ENCODE measurements at places on chromosomes 5 and 9. TPM values are rescaled to one million over a fixed set of nuclear protein-coding genes. Genes with fewer than 3 reads are reported as not detected.

The SELENOP gene
- polyA plus RNA-seq: 175 TPM

The FOXD4 gene
- polyA plus RNA-seq: 0.06 TPM

The TMEM252 gene
- polyA plus RNA-seq: not detected

The PTBP3 gene
- polyA plus RNA-seq: 28.7 TPM

The HACD4 gene
- polyA plus RNA-seq: 27.1 TPM

The PCDHGC4 gene
- 0.48 TPM for polyA plus RNA-seq

The MAMDC2 gene
- 14.4 TPM for polyA plus RNA-seq

The CDX1 gene
- 0.09 TPM for polyA plus RNA-seq

The CLIC3 gene
- polyA plus RNA-seq: 1.5 TPM

The KCNN2 gene
- polyA plus RNA-seq: 0.08 TPM

The CD14 gene
- 0.45 TPM for polyA plus RNA-seq

The ECM2 gene
- polyA plus RNA-seq: 2.3 TPM

The DMRT1 gene
- polyA plus RNA-seq: not detected

GRCh38 chr9:3181049-3181953 lies 337.4 kb upstream of the PUM3 start:
- DNase-seq: peak; percentile 18

DNA sequence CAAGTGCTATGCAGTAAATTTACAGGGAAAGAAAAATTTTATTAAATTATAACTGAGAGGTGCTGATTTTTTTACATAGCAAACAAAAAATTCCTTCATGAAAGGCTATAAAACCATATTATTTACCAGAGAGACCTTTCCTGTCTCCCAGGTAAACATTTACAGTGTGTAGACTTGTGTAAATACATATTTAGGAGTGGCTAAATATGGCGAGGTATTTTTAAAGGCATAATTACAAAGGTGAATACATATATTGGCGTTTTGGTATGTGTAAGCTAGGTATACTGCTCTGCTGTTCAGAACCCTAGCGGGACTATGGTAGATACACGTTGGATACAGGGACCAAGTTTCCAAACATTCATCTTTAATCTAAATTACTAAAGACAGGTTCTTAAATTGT lies 170.6 kb upstream of the MEF2C start:
- no peak for DNase-seq

- no peak for DNase-seq
Observed at GRCh38 chr5:140365941-140366340, 5.9 kb downstream of the SLC4A9 start.

DNA sequence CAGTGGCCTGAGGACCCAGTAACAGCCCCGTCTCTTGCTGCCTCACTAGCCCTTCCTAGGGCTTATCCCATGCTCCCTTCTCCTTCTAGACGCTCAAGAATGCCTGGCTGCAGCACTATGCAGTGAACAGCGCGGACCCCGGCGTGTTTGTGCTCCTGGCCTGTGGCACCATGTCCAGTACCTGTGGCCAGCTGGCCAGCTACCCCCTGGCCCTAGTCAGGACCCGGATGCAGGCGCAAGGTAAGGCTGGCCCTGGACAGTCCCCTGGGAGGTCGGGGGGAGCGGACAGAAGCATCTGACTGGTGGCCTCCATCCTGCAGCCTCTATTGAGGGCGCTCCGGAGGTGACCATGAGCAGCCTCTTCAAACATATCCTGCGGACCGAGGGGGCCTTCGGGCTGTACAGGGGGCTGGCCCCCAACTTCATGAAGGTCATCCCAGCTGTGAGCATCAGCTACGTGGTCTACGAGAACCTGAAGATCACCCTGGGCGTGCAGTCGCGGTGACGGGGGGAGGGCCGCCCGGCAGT lies 20.5 kb downstream of the PTGES2 start:
- DNase-seq: no peak

GRCh38 chr5:77851176-77852067 lies 75.3 kb upstream of the TBCA start:
- DNase-seq: peak; percentile 53

DNA sequence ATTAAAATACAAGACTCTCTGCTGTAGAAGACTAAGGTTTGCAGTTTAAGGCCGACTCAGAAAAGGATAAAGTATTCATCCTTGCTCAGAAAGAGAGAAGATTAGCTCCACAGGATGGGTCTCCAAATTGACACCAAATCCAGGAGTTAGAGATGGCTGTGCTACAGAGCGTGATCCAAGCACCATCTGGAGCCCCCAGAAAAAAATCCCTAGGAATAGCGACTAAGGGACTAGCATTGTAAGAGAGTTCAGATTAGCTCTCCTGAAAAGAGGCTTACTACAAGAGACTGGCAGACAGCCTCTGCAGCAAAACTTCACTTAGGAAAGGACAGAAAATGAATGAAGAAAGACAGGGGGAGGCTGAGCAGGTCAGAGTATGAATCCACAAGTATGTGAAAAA lies 3.7 kb downstream of the SIL1 start:
- no peak for DNase-seq

DNA sequence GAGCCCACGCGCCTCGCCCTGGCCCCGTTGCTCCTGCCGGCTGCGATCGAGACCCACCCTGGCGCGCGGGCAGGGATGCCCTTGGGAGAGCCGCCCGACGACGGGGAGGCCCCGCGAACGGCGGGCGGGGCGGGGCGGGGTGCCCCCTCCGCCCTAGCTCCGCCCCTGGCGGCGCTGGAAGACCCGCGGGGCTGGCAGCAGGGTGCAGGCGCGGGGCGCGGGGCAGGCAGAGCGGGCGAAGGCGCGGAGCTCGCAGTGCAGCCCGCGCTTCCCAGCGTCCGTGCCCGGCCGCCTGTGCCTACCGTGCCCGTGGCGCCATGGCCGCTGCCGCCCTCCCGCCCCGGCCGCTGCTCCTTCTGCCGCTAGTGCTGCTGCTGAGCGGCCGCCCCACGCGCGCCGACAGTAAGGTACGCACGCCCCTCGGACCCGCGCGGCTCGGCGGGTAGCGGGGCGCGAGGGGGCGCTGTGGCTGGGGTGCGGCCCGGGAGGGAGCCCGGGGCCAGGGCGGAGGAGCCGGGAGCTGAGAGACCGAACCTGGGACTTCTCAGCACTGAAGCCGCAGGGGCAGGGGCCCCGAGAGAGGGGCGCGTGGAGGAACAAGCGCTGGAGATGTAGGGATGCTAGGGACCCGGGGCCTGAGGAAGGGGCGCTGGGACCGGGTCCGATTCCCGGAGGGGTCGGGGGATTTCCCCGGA lies at the start of gene OLFML2A:
OLFML2A (plus strand) TSS at position 180 of the 695 bp plus-strand sequence; CDS start at position 318, 138 bp downstream.
- DNase-seq: no peak

DNA sequence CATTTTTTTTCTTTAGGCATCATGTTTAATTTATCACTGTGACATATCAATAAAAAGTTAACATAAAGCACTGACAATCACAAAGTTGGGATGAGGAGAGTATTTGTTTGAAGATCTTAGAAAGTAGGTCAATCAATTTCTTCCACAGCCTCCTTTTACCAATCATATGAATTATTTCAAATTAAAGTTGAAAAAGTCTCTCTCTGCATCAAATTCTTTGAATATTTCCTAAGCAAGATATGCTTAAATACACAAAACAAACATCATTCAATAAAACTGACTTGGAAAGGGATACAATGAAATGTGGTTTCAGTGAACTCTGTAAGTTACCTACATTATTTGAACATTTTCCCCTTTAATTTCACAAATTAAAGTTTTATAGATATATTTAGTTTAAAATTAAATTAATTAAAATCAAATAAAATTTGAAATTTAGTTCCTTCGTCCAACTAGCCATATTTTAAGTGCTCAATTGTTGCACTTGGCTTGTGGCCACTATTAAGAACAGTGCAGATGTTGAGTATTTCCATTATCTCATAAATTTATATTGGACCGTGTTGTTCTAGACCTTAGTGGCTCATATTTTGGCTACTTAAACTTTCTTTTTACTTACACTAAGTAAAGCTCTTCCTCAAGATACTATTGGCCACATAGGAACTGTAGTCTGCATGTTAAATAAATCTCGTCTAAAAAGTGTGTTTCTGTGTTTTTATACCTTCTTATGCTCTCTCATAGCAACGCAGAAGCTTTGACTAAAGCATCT lies 949.7 kb upstream of the NUDT12 start:
- DNase-seq: no peak

GRCh38 chr9:1101846-1102641 lies 51.9 kb downstream of the DMRT2 start:
- no peak for DNase-seq

GRCh38 chr9:109319626-109320241 lies 1.1 kb downstream of the EPB41L4B start:
- DNase-seq: no peak

- no peak for DNase-seq
Observed at GRCh38 chr9:121295662-121296191, 27.8 kb downstream of the GSN start.

DNA sequence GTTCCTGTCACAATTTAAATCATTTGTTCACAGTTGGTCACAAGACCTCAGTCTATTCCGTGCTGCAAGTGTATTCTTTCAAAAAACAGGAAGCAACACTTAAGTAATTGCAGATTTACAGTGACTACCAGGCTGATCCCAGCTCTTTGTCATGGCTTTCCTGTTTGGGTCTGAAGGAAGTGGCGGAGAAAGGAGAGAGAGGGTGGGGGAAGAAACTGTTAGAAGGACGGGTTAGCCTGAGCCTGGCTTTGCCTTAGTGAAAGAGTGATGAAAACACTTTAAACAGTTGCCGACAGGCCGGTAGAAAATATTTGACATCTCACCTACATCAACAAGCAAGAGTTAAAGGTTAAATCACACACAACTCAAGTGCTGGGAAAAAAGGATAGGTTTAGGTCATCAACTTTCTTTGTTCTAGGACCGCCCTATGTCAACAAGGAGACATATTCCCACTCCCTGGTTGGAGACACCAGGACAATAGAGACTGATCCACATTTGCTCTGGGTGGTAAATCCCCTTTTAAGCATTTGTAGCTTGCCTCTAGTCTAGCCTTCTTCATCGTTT lies 102.2 kb upstream of the DAB2 start:
- no peak for DNase-seq

DNA sequence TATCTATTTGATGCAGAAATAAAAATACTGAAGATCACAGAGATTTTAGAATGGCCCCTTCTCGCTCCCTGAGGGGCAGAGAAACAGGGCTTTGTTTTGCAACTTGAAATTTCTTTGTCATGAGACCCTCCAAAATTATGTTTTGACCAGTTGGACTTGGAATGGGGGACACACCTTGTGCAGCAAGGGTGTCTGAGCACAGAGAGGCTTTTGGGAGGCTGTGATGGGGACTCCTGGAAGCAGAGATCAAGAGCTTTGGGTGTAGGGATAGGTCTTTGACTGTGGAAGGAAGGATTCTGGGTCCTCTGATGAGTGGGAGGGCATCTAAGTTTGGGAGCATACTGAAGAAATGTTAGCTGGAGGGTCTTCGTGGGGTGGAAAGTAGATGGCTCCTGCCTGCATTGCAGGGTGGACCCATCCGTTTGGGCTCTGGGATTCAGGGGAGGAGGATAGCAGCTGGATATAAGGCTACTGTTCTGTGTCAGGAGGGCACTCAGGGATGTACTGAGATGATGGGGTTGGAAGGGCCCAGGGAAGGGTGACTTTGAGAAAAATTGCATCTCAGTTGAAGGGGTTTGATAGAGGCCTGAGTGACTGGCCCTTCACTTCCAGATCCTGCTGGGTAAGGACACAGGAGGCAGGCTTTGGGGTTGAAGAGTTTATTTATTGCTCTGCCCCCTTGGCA lies 1.8 kb upstream of the MYORG start:
- no peak for DNase-seq

DNA sequence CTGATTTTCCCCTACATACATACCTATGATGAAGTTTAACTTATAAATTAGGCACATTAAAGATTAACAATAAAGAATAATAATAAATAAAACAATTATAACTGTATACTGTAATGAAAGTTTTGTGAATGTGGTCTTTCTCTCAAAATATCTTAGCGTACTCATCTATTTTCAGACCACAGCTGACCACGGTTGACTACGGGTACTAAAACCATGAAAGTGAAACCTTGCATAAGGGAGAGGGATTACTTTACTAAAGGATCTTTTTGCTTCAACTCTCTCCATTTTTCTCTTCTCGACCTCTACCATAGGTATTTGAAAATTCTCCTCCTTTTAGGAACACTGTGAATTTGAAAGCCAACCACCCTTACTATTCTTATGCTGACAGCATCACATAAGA lies 475.5 kb downstream of the CETN3 start:
- no peak for DNase-seq

DNA sequence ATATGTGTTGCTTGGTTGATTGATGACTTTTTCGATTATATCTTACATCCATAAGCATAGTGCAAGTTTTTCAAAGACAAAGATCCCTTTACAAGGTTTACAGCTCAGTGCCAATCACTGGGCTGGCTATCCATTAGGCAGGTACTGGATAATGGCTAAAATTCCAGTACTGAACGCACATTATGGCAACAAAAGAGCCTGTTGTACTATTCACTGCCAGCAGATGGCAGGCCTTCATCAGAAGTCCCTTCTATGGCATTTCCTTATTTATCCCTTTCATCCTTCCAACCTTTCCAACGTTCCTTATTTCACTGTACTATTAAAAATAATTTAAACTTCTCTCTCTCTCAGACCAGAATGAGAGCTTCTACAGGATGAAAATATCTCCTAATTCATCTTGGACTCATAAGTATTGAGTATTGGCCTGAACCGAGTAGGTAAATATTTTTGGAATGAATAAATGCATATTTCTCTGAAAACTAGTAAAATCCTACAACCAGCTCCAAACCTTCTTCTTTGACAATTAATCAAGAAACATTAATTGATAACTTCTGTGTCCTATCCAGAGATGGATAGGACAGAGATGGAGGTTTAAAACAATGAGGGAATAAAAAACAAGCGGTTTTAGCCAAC lies 6.7 kb upstream of the WNT8A start:
- DNase-seq: peak; percentile 47
